ENCODE measurements at places on chromosomes 1 and 21. TPM values are rescaled to one million over a fixed set of nuclear protein-coding genes. Genes with fewer than 3 reads are reported as not detected.
A peak's percentile ranks its signal among the peaks of the same experiment; 100 is the strongest.

Gene LAMC1
- total RNA-seq: not detected

Gene TTF2
- total RNA-seq: 156 TPM

Gene RIIAD1
- total RNA-seq: not detected

Gene MEX3A
- total RNA-seq: 0.06 TPM

Gene CRABP2
- 1.4 TPM for total RNA-seq

Gene KCNA3
- total RNA-seq: 95.2 TPM

Gene PTGFR
- not detected for total RNA-seq

DNA sequence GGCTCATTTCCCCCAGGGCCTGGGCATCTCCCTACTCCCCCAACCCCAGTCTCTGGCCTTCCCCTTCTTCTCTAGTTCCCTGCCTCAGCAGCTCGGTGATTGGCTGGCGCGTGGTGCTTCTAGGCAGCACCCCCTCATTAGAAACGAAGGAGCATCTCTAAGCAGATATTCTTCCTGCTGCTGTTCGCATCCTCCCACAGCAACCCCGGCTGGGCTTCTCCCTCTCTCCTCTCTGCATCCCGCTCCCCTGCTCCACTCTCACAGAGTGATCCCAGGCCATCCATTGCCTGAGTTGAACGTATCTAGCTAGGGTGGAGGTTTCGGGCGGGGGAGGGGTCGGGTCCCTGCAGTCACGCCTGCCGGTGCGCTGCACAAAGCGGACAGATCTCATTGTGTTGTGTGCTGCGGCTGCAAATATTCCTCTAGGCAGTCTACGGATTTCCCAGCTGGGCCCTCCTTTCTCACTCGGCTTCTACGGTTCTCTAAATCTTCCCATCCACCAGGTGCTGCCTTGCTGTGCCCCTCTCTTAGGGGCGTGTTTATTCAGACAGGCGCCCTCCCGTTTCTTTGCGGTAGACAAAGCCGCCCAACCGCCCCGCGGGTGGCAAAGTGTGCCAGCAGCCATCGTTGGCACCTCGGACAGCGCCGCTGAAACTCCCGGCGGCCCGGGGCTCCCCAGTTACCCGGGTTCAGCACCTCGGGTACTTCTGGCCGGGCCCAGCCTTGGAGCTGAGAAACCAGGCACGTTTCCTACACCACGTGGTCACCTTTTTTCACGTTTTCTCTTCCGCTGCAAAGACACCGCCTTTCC is 2.2 kb downstream of the CACNA1E start:
- DNase-seq: no peak
- no peaks in the 10 kb centered on the region for H3K36me3 ChIP-seq
- peaks cover 3% of the 10 kb centered on the region for H3K4me1 ChIP-seq
- H3K27me3 ChIP-seq: peaks cover 95% of the 10 kb centered on the region

GRCh38 chr1:244654108-244655038 is 1.4 kb downstream of the DESI2 start:
- DNase-seq: no peak
- H3K27me3 ChIP-seq: no peaks in the 10 kb centered on the region
- H3K36me3 ChIP-seq: peaks cover 24% of the 10 kb centered on the region
- no peak overlapping the region for H3K4me3 ChIP-seq
- H3K27ac ChIP-seq: no peak overlapping the region
- H3K4me1 ChIP-seq: peaks cover 17% of the 10 kb centered on the region

DNA sequence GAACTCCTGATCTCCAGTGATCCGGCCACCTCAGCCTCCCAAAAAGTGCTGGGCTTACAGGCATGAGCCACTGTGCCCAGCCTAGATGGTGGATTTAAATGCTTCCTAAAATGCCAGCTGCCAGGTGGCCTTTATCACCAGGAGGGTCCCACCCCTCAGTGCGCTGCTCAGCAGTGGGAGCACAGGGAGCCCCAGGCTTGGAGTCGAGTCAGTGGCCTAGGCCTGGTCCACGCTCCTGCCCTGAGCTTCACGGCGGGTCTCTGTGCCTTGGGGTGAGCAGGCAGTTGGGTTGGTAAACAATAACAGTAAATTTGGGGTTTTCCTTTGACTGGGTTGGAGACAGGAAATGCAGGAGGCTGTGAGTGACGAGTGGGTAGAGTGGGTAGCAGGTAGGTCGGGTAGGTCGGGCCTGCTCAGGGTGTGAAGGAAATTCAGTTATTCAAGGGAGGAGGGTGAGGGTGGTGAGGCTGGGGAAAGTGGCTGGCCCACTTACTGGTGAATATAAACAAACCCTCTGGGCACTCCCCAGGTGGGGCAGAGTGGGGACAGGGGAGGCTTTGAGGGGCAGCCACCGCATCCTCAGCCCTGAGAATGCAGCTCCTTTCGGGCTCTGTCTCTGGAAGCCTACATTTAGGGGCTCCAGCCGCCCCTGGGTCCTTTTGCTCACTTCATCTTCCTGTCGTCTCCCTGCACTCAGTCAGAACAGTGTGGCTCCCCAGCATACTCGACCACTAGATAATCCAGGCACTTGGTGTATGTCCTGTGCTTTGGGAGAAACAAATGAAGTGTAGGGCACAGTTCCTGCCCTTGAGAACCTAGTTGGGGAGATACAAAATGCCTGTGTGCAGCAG is 33.5 kb upstream of the IL19 start:
- H3K4me1 ChIP-seq: peaks cover 79% of the 10 kb centered on the region
- peak overlapping the region; percentile 75 for H3K27ac ChIP-seq
- peaks cover 8% of the 10 kb centered on the region for H3K27me3 ChIP-seq
- peaks cover 16% of the 10 kb centered on the region for H3K36me3 ChIP-seq
- DNase-seq: peak; percentile 70

DNA sequence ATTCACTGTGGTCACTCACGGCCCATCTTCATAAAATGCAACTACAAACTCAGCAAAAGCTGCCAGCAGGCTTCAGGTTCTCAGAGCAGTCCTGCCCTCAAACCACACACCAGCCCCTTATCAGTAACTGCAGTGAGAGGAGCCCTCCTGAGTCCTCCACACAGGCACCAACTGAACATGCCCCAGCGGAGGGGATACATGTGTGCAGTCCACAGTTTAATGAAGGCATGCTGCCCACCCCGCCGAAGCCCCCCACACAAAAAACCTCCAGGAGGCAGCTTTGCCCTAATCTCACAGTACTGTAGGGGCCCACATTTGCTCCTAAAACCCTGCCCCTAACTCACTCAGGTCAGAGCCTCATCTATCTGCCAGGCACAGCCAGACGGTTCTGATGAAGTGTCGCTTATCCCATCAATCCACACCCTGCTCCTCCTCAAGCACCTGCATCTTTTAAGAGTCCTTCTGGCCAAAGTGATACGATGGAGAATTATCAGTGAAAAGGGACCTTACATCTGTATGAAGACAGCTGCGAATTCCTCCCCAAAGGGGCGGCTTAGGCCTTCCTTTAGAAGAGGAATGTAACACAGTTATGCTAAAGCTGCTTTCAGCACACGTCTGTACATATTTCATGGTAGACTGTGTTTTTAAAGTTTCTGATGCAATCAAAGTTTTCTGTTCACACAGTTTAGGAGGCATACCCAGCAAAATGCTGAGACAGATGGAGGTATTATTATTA is 3.5 kb downstream of the ABCB10 start:
- H3K27me3 ChIP-seq: no peaks in the 10 kb centered on the region
- no peak for DNase-seq
- no peak overlapping the region for H3K4me3 ChIP-seq
- no peak overlapping the region for H3K27ac ChIP-seq
- H3K36me3 ChIP-seq: peaks cover 7% of the 10 kb centered on the region

DNA sequence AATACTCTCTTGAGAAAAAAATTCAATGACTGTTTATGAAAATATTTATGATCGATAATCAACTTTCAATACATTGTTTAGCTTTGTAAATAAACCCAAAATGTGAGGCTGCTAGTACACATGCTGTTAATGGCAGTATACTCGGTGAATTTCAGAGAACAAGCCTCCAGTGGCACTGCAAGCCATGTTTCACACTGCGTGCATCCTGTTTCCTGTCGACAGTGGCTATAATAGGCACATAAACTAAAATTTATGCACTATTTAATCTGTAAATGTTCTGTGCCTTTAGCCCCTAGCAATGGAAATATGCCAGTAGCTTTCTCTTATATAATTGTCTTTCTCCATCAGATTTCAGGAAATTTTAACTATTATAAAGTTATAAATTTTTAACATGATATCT is 26.3 kb upstream of the RGS18 start:
- H3K4me1 ChIP-seq: no peaks in the 10 kb centered on the region
- no peak overlapping the region for H3K27ac ChIP-seq
- no peak overlapping the region for H3K4me3 ChIP-seq
- no peak for DNase-seq
- H3K27me3 ChIP-seq: no peaks in the 10 kb centered on the region
- no peaks in the 10 kb centered on the region for H3K36me3 ChIP-seq

DNA sequence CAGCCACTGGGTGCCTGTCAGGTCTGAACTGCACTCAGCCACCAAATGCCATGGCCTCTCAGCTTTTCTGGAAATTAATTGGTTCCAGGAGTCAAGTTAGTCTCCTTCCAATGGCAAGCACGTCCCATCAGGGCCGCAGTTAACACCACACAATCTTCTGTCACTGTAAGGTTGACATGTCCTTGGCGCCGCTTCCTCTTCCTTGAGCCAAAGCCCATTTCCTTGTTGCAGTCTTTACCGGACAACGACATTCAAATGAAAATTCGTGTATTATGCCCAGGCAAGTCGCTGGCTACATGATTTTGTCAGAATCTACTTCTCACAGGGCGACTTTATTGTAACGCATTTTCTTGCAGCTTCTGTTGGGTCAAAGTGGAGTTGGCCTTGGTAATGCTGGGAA is 430.6 kb upstream of the KAZN start:
- no peaks in the 10 kb centered on the region for H3K36me3 ChIP-seq
- H3K27me3 ChIP-seq: no peaks in the 10 kb centered on the region
- H3K27ac ChIP-seq: no peak overlapping the region
- no peak for DNase-seq
- H3K4me1 ChIP-seq: no peaks in the 10 kb centered on the region
- H3K4me3 ChIP-seq: no peak overlapping the region

DNA sequence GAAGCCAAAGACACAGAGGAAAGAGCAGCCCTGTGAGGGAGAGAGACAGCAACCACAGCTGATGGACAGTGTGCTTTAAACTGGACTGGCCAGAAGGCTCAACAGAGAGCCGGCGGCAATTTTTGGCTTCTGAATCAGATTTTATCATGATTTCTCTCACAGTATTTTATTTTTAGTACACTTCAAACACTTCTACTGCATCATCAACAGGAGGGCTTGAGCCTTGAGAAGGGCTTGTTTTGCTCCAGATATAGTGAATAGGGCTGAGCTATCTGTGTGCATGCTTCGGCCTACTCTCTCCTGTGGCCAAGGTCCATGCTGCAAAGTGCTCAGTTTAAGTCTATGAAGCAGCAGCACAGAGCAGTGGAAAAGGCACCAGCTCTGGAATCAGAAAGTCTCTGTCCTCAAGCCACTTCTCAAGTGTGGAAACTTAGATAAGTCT is 33.3 kb downstream of the ADCY10 start:
- no peaks in the 10 kb centered on the region for H3K36me3 ChIP-seq
- DNase-seq: no peak
- peaks cover 4% of the 10 kb centered on the region for H3K27me3 ChIP-seq
- H3K27ac ChIP-seq: no peak overlapping the region
- no peak overlapping the region for H3K4me3 ChIP-seq

DNA sequence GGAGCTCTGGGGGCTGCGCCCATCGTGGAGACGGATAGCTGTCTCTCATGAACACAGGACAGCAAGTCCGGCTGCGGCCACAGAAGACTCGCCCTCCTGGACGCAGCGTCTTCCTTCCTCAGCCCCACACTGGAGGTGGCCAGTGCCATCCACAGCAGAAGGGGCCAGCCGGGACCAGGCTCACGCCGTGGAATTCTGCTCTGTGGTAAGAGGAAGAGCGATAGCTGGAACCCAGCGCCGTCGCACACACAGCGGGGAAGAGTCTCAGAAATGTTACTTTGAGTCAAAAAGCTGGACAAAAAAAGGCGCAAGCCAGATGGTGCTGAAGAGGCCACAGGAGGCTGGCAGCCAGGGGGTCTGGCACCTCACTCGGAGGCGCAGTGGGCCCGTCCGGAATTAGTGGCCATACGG is 113.9 kb upstream of the COL6A1 start:
- no peak overlapping the region for H3K27ac ChIP-seq
- H3K27me3 ChIP-seq: no peaks in the 10 kb centered on the region
- no peaks in the 10 kb centered on the region for H3K36me3 ChIP-seq
- no peak overlapping the region for H3K4me3 ChIP-seq
- DNase-seq: no peak

- H3K27ac ChIP-seq: no peak overlapping the region
- H3K36me3 ChIP-seq: no peaks in the 10 kb centered on the region
- no peaks in the 10 kb centered on the region for H3K4me1 ChIP-seq
- H3K4me3 ChIP-seq: no peak overlapping the region
Observed at GRCh38 chr21:40797891-40798290, 49.1 kb downstream of the DSCAM start.

- H3K27ac ChIP-seq: no peak overlapping the region
- no peaks in the 10 kb centered on the region for H3K36me3 ChIP-seq
- H3K4me1 ChIP-seq: peaks cover 7% of the 10 kb centered on the region
- H3K27me3 ChIP-seq: peaks cover 6% of the 10 kb centered on the region
- no peak for DNase-seq
Observed at GRCh38 chr1:67479146-67479891, 49.1 kb upstream of the SERBP1 start.

DNA sequence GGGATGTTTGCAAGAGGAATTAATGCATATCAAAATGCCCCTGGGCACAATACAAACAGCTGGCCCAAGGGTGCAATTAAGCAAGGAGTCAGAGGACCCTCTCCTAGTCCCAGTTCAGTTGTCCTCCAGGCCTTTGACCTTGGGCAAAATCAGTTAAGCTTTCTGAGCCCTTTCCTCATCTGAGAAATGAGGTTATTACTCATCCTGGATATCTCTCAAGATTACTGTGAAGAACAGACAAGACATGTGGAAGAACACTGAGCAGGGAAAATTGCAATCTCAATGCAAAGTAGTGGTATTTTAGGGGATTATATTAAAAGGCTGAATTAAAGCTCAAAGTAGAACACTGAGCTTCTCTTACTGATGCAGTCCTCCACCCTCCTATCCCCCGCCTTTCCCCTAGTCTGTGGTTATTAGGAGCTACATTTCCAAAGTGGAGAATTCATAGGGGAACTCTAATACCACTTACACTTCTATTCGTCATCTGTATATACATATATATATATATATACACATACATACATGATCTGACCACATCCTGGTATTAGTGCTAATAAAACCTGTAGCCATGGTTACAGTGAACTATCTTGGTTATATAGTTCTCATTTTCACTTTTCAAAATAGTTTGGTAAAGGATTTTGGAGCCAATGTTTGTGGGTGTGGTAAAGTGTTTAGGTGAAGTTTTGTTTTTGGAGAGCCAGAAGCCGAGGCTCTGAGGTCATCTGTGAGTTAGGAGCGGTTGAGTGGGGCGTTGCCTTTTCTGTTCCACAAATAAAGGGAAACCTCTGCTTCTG is 18.1 kb downstream of the KIAA0040 start:
- no peaks in the 10 kb centered on the region for H3K27me3 ChIP-seq
- DNase-seq: no peak
- peaks cover 40% of the 10 kb centered on the region for H3K4me1 ChIP-seq
- H3K36me3 ChIP-seq: peaks cover 70% of the 10 kb centered on the region
- no peak overlapping the region for H3K4me3 ChIP-seq

- peak; percentile 30 for DNase-seq
- no peak overlapping the region for H3K27ac ChIP-seq
- no peak overlapping the region for H3K4me3 ChIP-seq
- peaks cover 12% of the 10 kb centered on the region for H3K27me3 ChIP-seq
- peaks cover 7% of the 10 kb centered on the region for H3K4me1 ChIP-seq
Observed at GRCh38 chr21:46094401-46095082, 3.4 kb upstream of the COL6A2 start.

Data from activated CD8-positive, alpha-beta memory T cell treated with anti-CD3 and anti-CD28 coated beads, Interleukin-2, amount 10 ng/mL, durations not matched to agents 7 days and 5 days (primary cell).